CD4-positive, alpha-beta T cell treated with Interleukin-4 for 4 hours (primary cell): ENCODE measurements at places on chromosomes 3 and 15.

- DNase-seq = no peak
Observed at GRCh38 chr3:137084586-137084985, 126.8 kb downstream of the IL20RB start.

DNA sequence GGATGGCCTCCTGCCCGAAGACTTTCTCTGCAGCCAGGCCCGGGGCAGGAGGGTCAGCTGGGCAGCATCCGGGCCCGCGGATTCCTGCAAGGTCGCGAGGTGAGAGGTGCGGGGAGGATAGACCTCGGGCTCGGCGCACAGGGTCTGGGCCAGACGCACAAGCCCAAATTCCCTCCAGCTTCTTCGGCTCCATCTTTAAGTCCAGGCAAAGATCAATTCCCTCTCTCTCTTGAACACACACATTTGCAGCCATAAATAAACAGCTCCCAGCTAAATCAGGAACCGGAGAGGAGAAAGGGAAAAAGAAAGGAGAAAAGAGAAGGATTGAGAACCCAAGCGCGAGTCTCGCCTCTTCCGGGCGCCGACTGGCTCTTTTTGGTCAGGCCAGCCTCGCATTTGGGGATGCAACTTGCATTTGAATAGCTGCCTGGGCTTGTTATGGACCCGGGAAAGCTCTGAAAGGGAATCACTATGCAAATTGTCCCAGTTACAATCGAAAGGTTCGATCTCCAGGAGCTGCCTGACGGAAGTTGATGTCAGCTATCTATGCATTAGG lies 14.5 kb upstream of the ONECUT1 start:
- no peak for DNase-seq

GRCh38 chr3:46997453-46998091 lies 18.1 kb downstream of the NBEAL2 start:
- DNase-seq = no peak

DNA sequence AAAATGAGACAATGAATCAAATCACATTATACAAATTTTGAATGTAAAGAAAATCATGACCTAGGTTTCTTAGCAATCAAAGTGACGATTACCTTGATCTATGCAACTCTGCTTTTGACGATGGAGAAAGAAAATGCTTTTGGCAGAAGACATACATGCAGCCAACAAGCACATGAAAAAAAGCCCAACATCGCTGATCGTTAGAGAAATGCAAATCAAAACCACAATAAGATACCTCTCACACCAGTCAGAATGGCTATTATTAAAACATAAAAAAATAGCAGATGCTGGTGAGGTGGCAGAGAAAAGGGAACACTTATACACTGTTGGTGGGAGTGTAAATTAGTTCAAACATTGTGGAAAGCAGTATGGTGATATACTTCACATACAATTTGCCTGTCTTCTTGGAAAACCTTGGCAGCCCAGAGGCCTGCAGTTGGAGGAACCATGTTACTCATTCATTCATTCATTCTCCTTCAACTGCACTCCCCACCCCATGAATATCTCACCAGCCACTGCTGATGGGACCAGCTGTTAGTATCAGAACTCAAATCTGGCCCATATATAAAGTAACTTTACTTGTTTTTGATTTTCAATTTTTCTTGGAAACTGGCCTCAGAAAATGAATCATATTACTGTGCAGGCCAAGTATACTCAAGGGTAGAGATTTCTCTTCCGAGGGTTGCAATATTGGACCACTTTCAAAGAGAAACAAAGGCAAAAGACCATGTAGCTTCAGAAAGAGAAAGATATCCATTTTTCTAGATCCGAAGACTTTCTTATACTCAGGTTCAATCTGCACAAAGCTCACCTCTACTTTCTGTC lies 358.6 kb upstream of the ARHGEF26 start:
- DNase-seq = no peak

DNA sequence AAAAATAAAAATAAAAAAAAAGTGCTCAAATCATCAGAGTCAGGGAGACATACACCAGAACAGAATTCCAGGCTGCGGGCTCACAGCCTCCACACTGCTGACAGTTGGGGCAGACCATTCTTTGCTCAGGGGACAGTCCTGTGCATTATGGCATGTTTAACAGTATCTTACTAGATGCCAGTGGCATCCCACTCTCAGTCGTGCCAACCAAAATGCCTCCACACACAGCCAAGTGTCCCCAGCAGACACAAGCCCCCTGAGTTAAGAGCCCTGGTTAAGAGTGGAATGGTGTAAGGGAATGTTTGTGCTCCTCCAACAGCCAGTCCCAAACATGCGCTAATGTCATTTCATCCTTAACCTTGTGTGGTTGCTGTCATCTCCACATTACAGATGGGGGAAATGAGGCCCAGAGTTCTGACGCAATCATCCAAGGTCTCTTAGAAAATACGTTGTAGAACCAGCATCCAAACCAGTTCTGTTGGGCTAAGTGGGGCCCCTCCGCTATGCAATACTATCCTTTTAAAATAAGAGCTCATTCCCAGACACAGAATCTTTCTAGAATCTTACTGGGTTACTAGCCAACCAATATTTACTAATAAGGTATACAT lies 26.0 kb downstream of the CFAP92 start:
- no peak for DNase-seq

GRCh38 chr3:195761567-195762248 lies 40.9 kb downstream of the MUC20 start:
- DNase-seq = no peak

DNA sequence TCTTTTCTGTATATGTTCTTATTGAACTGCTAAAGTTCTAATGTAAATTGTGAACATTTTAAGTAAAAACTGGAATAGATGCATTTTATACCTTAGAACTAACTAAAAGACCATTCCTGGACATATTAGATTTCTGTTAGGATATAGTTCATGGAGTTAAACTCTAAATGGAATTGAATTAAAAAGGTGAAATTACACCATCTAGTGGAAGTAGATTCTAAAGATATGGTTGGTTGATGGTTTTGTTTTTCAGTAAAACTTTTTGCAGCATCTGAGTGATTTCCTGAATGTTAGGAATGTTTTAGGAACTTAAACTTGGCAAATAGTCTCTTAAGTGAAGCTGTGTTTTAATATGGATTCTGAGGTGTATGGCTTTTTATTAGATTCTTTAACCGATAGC lies 96.8 kb downstream of the SLMAP start:
- no peak for DNase-seq

GRCh38 chr15:79089331-79089889 lies 1.2 kb downstream of the RASGRF1 start:
- no peak for DNase-seq
